ENCODE measurements at places on chromosomes 12 and 14.

- H3K4me3 ChIP-seq, result no peak overlapping the region
- no peak overlapping the region for H3K27ac ChIP-seq
- DNase-seq, result no peak
- no peaks in the 10 kb centered on the region for H3K4me1 ChIP-seq
- H3K36me3 ChIP-seq, result no peaks in the 10 kb centered on the region
These were observed 67.0 kb upstream of the CCDC198 start for GRCh38 chr14:57560681-57561080.

GRCh38 chr14:81311778-81312177 lies 88.3 kb downstream of the STON2 start:
- no peak for DNase-seq
- H3K36me3 ChIP-seq, result no peaks in the 10 kb centered on the region
- H3K4me3 ChIP-seq, result no peak overlapping the region

DNA sequence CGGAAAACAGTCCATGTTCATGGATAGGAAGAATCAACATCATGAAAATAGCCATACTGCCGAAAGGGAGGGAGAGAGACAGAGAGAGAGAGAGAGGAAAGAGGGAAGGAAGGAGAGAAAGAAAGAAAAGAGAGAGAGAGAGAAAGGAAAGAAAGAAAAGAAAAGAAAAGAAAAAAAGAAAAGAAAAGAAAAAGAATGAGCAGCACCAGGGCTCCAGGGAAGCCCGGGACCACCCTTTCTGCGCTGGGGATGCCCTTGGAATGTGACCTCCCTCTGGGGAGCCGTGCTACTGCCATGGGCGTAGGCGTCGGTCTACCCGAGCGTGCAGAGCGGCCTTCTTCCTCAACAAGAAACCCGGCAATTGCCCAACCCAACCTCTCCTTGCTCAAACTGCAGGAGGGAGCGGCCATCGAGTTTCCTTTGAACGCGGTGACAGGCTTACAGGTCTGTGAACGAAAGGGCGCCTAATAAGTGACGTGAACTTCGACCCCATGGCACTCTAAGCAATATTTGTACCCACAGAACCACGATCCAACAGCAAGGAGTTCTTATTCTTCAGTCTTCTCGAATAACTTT lies 16.9 kb downstream of the OR6S1 start:
- peak; percentile 16 for DNase-seq
- no peaks in the 10 kb centered on the region for H3K27me3 ChIP-seq
- no peaks in the 10 kb centered on the region for H3K36me3 ChIP-seq
- no peak overlapping the region for H3K27ac ChIP-seq

GRCh38 chr14:82636426-82636825 lies 1102.8 kb upstream of the SEL1L start:
- H3K4me1 ChIP-seq, result no peaks in the 10 kb centered on the region
- no peaks in the 10 kb centered on the region for H3K36me3 ChIP-seq
- no peak overlapping the region for H3K27ac ChIP-seq
- no peak overlapping the region for H3K4me3 ChIP-seq
- no peak for DNase-seq

GRCh38 chr12:91007531-91008290 lies 2.9 kb upstream of the EPYC start:
- no peaks in the 10 kb centered on the region for H3K36me3 ChIP-seq
- no peak overlapping the region for H3K4me3 ChIP-seq
- H3K27ac ChIP-seq, result no peak overlapping the region
- DNase-seq, result no peak
- no peaks in the 10 kb centered on the region for H3K27me3 ChIP-seq
- no peaks in the 10 kb centered on the region for H3K4me1 ChIP-seq

- no peaks in the 10 kb centered on the region for H3K27me3 ChIP-seq
- no peak overlapping the region for H3K27ac ChIP-seq
- no peak overlapping the region for H3K4me3 ChIP-seq
- peaks cover 25% of the 10 kb centered on the region for H3K36me3 ChIP-seq
- no peaks in the 10 kb centered on the region for H3K4me1 ChIP-seq
These were observed 31.5 kb downstream of the ERO1A start for GRCh38 chr14:52663850-52664249.

DNA sequence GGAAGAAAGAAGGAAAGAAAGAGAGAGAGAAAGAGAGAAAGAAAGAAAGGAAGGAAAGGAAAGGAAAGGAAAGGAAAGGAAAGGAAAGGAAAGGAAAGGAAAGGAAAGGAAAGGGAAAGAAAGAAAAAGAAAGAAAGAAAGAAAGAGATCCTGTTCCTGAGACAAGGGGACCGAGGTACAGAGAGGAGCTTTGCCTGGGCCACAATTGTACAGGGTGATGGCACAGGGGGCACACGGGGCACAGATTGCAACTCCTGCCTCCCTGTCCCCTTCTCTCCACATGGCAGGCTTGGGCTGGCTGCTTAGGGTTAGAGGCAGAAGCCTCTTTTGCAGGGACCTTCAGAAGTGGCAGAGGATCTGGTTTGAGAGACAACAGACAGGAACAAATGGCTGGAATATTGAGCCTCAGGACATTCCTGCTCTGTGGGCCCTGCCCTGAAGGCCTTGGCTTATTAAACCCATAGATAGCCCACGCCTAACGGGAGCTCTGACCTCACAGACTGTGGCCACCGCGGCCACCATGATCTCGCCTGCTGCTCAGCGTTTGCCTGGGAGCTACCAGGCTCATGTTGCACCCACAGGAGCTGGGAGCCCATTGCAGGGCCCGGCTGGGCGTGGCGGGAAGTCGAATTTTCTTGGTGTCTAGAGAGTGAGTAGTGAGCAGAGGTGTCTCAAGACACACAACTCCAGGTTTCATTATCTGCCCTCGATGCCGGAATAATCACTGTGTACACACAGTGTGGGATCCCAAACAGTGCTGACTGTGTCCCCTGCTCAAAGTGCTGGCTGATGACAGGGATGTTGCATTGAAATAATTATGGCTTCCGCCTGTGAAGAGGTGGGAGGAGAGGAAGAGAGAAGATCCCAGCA lies 147.9 kb upstream of the NCOR2 start:
- H3K4me1 ChIP-seq, result peaks cover 4% of the 10 kb centered on the region
- no peaks in the 10 kb centered on the region for H3K36me3 ChIP-seq
- H3K4me3 ChIP-seq, result no peak overlapping the region
- H3K27ac ChIP-seq, result no peak overlapping the region
- DNase-seq, result no peak

DNA sequence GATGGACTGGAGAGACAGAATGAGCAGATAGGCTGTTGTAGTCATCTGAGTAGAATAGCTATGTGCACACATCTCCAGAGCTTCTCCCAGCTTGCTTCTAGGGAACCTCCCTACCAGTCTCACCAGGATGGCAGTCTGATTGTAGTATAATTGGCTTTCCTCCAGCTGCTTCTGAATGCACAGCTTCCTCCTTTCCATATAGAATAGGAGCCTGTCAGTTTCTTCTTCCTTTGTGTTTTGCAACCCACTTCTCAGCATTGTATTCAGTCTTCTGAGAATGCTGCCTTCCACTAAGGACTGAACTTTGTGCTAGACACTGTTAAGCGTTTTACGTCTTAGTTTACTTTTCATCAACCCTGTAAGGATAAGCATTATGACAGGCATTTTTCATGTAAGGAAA lies 2.2 kb upstream of the CSAD start:
- no peak overlapping the region for H3K4me3 ChIP-seq
- H3K27ac ChIP-seq, result no peak overlapping the region
- no peaks in the 10 kb centered on the region for H3K27me3 ChIP-seq
- peaks cover 58% of the 10 kb centered on the region for H3K36me3 ChIP-seq
- H3K4me1 ChIP-seq, result peaks cover 28% of the 10 kb centered on the region

DNA sequence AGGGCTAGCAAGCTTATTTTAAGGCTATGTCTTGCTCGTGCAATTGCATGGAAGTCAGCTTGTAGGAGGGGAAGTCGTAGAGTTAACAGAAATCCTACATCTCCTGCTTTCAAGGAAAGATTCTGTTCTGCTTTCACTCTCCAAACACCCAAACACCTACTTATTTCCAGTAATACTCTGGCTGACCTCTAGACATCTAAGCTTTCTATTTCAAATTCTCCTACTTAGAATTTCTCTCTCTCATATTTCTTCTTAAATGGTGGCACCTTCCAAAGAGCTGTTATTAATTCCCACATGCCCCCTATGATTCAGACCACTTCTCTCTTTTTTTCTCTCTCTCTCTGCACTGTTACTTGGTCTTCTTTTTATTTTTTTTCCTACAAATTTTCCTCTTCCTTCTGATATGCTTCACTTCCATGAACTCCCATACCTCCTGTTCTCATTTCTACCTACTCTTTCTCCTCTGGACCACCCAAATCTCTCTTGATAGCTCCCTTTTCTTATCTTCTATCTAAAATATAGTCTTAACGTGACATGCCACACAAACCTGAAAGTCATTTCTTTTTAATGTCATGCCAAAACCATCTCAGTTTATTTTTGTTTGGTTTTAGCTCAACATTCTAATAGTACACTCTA lies 90.8 kb downstream of the RPS6KA5 start:
- H3K27me3 ChIP-seq, result no peaks in the 10 kb centered on the region
- no peak for DNase-seq
- H3K36me3 ChIP-seq, result no peaks in the 10 kb centered on the region
- H3K4me3 ChIP-seq, result no peak overlapping the region

- H3K27ac ChIP-seq, result no peak overlapping the region
- DNase-seq, result no peak
- no peaks in the 10 kb centered on the region for H3K36me3 ChIP-seq
- no peaks in the 10 kb centered on the region for H3K4me1 ChIP-seq
These were observed 996.5 kb downstream of the AACS start for GRCh38 chr12:126061777-126062176.

- no peaks in the 10 kb centered on the region for H3K4me1 ChIP-seq
- no peak overlapping the region for H3K4me3 ChIP-seq
- H3K27ac ChIP-seq, result no peak overlapping the region
- no peaks in the 10 kb centered on the region for H3K36me3 ChIP-seq
- no peak for DNase-seq
These were observed 48.2 kb upstream of the PSMA6 start for GRCh38 chr14:35243956-35244355.

DNA sequence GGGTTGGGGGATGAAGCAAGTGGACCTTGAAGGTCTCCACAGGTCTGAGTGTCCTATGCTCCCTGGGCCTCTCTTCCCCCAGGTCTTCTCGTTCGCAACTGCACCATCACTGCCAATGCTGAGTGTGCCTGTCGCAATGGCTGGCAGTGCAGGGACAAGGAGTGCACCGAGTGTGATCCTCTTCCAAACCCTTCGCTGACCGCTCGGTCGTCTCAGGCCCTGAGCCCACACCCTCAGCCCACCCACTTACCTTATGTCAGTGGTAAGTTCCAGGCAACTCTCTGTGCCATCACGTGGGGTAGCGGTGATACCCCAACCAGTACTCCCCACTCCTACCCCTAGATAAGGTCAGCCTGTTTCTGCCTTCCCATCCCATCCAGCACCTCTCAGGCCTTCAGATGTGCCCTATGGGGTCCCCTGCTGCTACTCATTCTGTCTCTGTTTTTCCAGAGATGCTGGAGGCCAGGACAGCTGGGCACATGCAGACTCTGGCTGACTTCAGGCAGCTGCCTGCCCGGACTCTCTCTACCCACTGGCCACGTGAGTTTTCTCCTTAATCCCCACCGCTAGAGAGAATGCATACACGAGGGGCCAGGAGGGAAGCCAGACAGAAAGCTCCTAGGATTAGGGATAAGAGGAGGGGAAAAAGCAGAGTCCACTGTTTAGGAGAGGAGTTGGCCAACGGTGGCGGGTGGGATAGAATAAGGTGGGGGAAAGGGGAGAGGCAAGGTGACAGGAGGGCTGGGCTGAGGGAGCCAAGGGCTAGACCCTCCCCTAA lies 1.6 kb upstream of the TAPBPL start:
- no peaks in the 10 kb centered on the region for H3K27me3 ChIP-seq
- peaks cover 17% of the 10 kb centered on the region for H3K36me3 ChIP-seq
- H3K4me3 ChIP-seq, result peak overlapping the region; percentile 94
- H3K4me1 ChIP-seq, result peaks cover 36% of the 10 kb centered on the region
- peak overlapping the region; percentile 95 for H3K27ac ChIP-seq

- H3K27ac ChIP-seq, result no peak overlapping the region
- no peak overlapping the region for H3K4me3 ChIP-seq
- H3K36me3 ChIP-seq, result no peaks in the 10 kb centered on the region
- H3K27me3 ChIP-seq, result no peaks in the 10 kb centered on the region
These were observed 26.7 kb upstream of the HDAC7 start for GRCh38 chr12:47846294-47846996.

DNA sequence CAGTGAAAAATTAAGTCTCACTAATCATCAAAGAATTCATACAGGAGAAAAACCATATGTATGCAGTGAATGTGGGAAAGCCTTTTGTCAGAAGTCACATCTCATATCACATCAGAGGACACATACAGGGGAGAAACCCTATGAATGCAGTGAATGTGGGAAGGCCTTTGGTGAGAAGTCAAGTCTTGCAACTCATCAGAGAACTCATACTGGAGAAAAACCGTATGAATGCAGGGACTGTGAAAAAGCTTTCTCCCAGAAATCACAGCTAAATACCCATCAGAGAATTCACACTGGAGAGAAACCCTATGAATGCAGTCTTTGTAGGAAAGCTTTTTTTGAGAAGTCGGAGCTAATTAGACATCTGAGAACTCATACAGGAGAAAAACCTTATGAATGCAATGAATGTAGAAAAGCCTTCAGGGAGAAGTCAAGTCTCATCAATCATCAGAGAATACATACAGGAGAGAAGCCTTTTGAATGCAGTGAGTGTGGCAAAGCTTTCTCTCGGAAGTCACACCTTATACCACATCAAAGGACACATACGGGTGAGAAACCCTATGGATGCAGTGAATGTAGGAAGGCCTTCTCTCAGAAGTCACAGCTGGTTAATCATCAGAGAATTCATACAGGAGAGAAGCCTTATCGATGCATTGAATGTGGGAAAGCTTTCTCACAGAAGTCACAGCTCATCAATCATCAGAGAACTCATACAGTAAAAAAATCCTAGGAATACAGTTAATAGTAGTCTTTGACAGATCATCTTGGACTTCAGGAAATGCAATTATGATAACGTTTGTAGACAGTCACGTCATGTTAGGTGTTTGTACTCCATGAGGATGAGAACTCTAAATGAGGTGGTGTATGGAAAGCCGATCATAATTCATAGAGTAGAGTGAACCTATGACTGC lies 21.1 kb downstream of the ZNF84 start:
- no peak overlapping the region for H3K4me3 ChIP-seq
- H3K4me1 ChIP-seq, result no peaks in the 10 kb centered on the region
- no peak overlapping the region for H3K27ac ChIP-seq

- H3K27ac ChIP-seq, result no peak overlapping the region
- H3K27me3 ChIP-seq, result no peaks in the 10 kb centered on the region
- peaks cover 47% of the 10 kb centered on the region for H3K36me3 ChIP-seq
- H3K4me1 ChIP-seq, result no peaks in the 10 kb centered on the region
- H3K4me3 ChIP-seq, result no peak overlapping the region
- no peak for DNase-seq
These were observed 53.0 kb downstream of the SSH1 start for GRCh38 chr12:108804271-108804953.

DNA sequence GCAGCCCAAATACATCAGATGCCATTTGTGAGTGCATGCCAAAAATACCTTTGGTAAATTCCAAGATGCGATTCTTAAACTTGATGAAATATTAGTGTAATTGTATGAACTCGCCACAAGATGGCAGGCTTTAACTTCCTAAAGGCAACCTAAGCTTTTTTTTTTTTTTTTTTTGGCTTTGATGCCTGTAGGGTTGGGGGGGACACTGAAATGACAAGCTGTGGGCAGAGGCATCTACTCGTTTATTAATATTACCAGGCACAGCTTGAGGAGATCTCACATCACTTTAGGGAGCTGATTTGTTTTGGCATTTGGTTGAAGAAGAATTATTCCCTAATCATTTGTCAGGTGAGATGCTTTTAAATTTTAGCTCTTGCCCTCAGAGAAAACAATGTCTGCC lies 126.7 kb upstream of the CCDC196 start:
- H3K27me3 ChIP-seq, result no peaks in the 10 kb centered on the region
- H3K36me3 ChIP-seq, result no peaks in the 10 kb centered on the region
- no peak for DNase-seq
- no peak overlapping the region for H3K27ac ChIP-seq

Measured in effector memory CD4-positive, alpha-beta T cell (primary cell).